Amniotic stem cell (primary cell): ENCODE measurements at places on chromosomes 13 and 19.

- no peak for DNase-seq
Observed at GRCh38 chr19:3132971-3133792, 2.7 kb upstream of the GNA15 start.

DNA sequence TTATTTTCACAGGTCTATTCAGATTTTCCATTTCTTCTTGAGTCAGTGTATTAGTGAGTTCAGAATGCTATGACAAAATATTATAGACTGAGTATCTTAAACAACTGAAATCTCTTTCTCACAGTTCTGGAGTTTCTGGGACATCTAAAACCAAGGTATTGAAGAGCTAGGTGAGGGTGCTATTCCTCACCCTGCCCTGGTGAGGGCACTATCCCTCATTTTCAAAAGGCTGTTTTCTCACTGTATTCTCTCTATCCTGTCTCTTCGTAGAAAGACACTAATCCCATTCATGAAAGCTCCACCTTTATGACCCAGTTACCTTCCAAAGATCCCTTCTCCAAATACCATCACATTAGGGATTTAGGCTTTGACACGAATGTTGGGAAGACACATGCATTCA lies 1617.1 kb downstream of the PCDH9 start:
- DNase-seq, result no peak

GRCh38 chr13:111789011-111789410 lies 277.9 kb upstream of the SOX1 start:
- no peak for DNase-seq

DNA sequence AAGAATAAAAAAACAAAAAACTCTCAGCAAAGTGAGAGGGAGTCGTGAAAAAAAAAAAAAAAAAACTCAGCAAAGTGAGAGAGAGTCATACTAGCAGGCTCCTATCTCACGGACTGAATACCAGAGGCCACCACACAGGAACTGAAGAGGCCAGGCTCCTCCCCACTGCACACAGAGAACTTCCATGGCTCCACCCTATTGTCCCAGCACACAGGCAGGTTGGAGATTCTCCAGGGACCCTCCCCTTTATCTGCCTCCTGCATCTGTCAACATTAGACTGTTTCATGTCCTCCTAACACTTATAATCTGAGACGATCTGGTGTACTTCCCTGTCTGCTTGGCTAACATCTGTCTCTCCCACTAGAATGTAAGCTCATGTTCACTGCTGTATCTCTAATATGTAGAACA lies 37.0 kb upstream of the FARP1 start:
- no peak for DNase-seq

- no peak for DNase-seq
Observed at GRCh38 chr13:112713517-112714253, 23.8 kb downstream of the ATP11A start.

- DNase-seq, result no peak
Observed at GRCh38 chr19:1262623-1263123, 6.5 kb upstream of the CIRBP start.

DNA sequence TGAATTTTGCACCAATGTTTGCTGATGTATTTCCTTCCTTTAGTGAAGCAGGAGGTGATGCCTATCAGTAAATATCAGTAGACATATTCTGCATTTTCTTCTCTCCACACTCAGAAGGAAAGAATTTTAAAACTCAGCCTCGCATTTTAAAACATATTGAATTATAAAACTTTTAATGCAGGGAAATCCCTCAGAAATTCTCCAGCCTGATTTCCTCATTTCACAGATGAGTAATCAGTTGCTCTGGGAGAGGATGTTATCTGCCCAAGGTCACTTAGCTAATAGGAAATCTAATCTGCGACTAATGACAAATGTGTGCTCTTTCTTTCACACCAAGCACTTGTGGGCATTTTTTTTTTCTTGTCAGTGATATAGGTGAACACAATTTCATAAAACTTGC lies 320.6 kb downstream of the ITGBL1 start:
- no peak for DNase-seq

DNA sequence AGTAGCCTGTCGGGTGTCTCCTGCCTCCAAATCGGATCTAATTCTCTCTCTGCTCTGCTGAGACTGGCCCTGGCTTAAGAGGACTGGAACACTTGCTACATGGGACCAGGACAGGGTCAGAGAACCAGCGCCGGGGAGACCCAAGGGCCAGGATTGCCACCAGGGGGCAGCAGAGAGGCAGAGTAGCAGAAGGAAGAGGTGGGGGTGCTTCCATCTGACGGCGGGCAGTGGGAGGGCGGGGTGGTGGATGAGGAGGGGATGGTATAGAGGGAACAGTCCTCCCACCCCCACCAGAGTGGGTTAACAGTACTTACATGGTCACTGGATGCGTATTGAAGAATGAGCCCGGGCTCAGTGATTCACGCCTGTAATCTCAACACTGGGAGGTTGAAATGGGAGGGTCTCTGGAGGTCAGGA lies 11.9 kb downstream of the SELENOW start:
- DNase-seq, result peak; percentile 26

GRCh38 chr13:110109910-110110309 lies 197.0 kb downstream of the COL4A1 start:
- DNase-seq, result peak; percentile 78

GRCh38 chr19:49016067-49016839 lies 638 bp downstream of the LHB start:
- DNase-seq, result no peak

DNA sequence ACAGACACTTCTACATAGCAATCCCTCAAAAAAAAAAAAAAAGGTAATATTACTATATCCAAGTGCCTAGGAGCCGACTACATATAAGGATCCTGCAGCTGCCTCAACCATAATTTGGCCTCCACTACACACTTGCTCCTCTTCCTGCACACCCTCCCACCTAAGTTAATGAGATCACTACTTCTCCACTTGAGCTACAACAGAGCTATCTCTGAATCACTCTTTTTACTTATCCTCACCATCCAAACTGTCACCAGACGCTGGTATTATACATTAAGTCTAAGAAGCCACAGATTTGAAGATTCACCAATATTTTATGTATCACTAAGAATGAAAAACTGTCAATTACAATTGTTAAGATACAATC lies 8.3 kb downstream of the OBI1 start:
- DNase-seq, result no peak

DNA sequence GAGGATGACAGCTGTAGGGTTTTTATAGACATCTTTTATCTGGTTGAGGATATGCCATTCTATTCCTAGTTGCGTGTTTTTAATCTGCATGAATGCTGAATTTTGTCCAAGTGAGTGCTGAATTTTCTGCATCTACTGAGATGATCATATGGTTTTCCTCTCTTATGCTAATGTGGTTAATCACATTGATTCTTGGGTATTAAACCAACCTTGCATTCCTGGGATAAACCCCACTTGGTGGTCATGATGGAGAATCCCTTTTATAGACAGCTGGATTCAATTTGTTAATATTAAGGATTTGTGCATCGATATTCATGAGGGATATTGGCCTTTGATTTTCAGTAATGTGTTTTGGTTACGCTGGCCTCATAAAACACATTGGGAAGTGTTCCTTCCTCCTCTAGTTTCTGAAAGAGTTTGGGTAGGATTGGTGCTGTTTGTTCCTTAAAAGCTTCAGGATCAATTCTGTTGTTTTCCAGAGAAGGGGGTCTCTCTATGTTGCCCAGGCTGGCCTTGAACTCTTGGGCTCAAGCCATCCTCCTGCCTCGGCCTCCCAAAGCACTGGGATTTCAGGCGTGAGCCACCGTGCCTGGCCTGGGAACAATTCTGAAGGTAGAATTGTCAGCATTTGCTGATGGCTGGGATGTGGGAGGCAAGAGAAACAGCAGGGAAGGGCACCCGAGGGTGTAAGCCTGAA lies 7.3 kb upstream of the LINGO3 start:
- no peak for DNase-seq

- DNase-seq, result no peak
Observed at GRCh38 chr19:11422163-11423065, 3.3 kb upstream of the RGL3 start.

- peak; percentile 94 for DNase-seq
Observed at GRCh38 chr19:1252821-1253513, 4.6 kb downstream of the MIDN start.

GRCh38 chr13:29935309-29935981 lies 85.0 kb upstream of the UBL3 start:
- DNase-seq, result no peak

- no peak for DNase-seq
Observed at GRCh38 chr13:91381371-91381770, 17.1 kb upstream of the GPC5 start.

GRCh38 chr19:58305932-58306323 lies 751 bp downstream of the ERVK3-1 start:
- DNase-seq, result no peak

- DNase-seq, result no peak
Observed at GRCh38 chr19:28520998-28521568, 691.9 kb downstream of the UQCRFS1 start.

DNA sequence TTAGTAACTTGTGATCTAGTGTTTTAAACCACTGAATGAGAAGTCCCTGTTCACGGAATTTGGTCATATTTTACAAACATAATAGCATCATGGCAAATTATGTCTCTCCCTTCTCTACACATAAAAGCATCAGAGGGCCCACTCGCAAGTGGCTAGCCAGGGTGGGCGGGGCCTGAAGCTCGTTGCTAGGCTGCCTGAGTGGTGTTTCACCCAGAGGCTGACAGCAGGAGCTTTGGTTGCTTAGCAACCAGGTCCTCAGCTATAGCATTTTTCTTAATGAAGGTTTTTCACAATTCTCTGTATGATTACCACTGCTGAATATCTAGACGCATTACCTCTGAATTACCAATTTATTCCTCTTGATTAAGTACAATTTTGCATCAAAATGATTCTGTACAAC lies 126.5 kb downstream of the NALCN start:
- peak; percentile 5 for DNase-seq

- no peak for DNase-seq
Observed at GRCh38 chr13:99190147-99190985, 10.3 kb upstream of the UBAC2 start.

GRCh38 chr13:75870397-75870903 lies 234.3 kb downstream of the LMO7 start:
- DNase-seq, result no peak

DNA sequence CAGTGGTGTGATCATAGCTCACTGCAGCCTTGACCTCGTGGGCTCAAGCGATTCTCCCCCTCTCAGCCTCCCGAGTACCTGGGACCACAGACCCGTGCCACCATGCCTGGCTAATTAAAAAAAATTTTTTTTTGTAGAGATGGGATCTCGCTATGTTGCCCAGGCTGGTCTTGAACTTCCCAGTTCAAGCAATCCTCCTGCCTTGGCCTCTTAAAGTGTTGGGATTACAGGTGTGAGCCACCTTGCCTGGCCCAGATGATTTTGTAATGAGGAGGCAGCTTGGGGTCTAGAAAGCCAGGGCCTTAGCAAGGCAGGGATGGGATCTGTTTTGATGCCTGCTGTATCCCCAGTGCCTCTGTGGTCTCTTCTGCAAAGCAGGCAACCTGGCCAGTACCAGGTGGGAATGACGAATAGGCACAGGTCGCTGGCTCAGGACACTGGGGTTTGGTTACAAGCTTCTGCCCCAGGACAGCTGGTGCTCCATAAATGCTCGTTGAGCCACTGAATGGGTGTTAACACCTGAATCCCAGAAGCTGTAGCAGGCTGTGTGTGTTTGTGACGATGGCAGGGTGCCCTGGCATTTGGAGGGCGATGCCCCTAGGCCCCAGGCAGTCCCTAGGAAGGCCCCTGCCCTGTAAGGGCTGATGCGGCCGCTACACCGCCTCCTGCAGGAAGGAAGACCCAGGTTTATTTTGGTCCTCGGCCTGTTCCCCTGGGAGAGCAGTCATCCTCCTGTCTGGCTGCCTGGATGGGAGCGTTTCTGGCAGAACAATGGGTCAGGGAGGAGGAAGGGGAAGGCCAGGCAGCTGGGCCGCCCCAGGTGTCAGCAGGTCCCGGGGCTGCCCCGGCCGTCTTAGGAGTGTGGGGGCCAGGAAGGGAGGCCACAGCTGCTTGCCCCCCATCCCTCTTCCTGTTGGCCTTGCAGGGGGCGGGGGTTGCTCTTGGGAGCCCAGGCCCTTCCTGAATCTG lies 8.6 kb downstream of the TNFAIP8L1 start:
- DNase-seq, result no peak

DNA sequence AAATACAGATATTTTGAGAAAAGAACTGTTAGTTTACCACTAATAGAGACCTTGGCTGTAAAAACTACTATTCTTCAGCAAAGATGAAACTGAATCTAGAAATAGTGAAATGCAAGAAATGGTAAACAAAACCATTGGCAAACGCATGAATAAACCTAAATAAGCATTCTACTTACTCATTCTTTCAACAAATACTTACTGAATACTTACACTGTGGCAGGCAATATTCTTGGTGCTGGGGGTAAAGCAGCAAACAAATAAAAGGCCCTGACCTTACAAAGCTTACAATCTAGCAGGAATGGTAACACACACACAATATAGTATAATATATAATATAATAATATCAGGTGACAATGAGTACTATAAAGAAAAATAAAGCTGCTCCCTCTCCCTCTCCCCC lies 38.7 kb downstream of the KATNAL1 start:
- DNase-seq, result no peak

GRCh38 chr13:48112896-48113755 lies 18.2 kb upstream of the MED4 start:
- no peak for DNase-seq

DNA sequence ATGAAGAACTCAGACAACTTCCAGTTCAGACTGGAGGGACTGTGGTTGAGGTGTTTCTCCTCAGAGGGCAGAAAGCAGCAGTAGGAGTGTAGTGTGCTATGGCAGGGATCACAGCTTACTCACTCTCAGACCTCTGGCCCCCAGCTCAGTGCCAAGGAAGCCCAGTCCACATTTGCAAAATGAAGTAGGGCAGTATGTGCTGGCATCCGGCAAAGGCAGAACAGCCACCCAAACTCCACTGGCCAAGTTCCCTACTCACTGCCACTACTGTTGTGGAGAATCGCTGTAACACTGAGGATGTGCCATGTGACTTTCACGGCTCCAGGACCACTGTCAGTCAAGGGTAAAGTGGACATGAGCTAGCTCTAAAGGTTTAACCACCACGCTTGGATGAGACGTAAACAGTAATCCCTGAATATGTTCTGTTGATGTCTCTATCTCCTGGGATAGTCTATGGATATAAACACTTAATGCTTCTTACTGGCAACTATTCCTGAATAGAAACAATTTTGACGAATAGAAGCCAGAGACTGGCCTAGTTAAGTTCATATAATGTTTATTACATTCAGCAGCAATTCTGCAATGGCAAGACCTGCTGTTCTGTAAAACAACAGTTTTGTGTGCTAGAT lies 67.0 kb upstream of the SLC15A1 start:
- no peak for DNase-seq

- DNase-seq, result no peak
Observed at GRCh38 chr13:71242201-71242600, 624.8 kb downstream of the DACH1 start.

- no peak for DNase-seq
Observed at GRCh38 chr19:6668691-6669090, 1.3 kb downstream of the TNFSF14 start.

GRCh38 chr13:23966691-23967615 lies 69.7 kb upstream of the C1QTNF9B start:
- no peak for DNase-seq
